ENCODE measurements at places on chromosomes 7 and 10. TPM values are rescaled to one million over a fixed set of nuclear protein-coding genes. Genes with fewer than 3 reads are reported as not detected.

Gene GIMAP5
- total RNA-seq: 21.4 TPM

Gene VWDE
- 0.52 TPM for total RNA-seq

Gene CYP26C1
- total RNA-seq: not detected

Gene UPP1
- 1.0 TPM for total RNA-seq

Gene ELOVL3
- total RNA-seq: not detected

Gene MEIG1
- not detected for total RNA-seq

Gene BCCIP
- 27.1 TPM for total RNA-seq

Gene PARP12
- 14.1 TPM for total RNA-seq

Gene DRGX
- total RNA-seq: not detected

Gene OR2A7
- not detected for total RNA-seq

Gene FXYD4
- total RNA-seq: not detected

Gene CTAGE8
- total RNA-seq: not detected

Gene SERPINE1
- 2.1 TPM for total RNA-seq

Gene TUBAL3
- not detected for total RNA-seq

Gene MMS19
- 47.0 TPM for total RNA-seq

Gene MINDY4
- total RNA-seq: 7.8 TPM

Gene ANXA8
- total RNA-seq: not detected

Gene SPAG6
- 2.6 TPM for total RNA-seq

Gene KLLN
- total RNA-seq: under 0.01 TPM

Gene GPR146
- total RNA-seq: 5.2 TPM

Gene LRRC17
- 28.2 TPM for total RNA-seq

Gene C10orf90
- total RNA-seq: under 0.01 TPM

Gene FGFR2
- total RNA-seq: 11.5 TPM

Gene LIPF
- total RNA-seq: not detected

Gene TCAF2
- 2.1 TPM for total RNA-seq

Gene PDE6C
- total RNA-seq: not detected

Gene STEAP4
- total RNA-seq: 3.7 TPM

Gene TMEM225B
- total RNA-seq: 0.52 TPM

Gene GPC2
- 5.2 TPM for total RNA-seq

Gene GIMAP6
- total RNA-seq: 15.7 TPM

Gene ARMC3
- not detected for total RNA-seq

Gene UBE2D4
- total RNA-seq: 8.9 TPM

Gene MYOF
- 45.4 TPM for total RNA-seq

Gene FAM25G
- total RNA-seq: not detected

Gene ADARB2
- total RNA-seq: under 0.01 TPM

Gene NEURL1
- 12.0 TPM for total RNA-seq

Gene FAM25A
- not detected for total RNA-seq

Gene A1CF
- total RNA-seq: not detected

Gene PHKG1
- total RNA-seq: 48.0 TPM

Gene CARD11
- 1.0 TPM for total RNA-seq

Gene FRMD4A
- total RNA-seq: 19.3 TPM

Gene HYAL4
- total RNA-seq: under 0.01 TPM

Gene CALHM3
- not detected for total RNA-seq

Gene SAMD9
- total RNA-seq: 3.1 TPM

Gene CCDC3
- total RNA-seq: 13.0 TPM

Gene CPXM2
- 0.52 TPM for total RNA-seq

Gene GRID1
- total RNA-seq: 2.1 TPM

Gene LRRN3
- total RNA-seq: 5.2 TPM

Gene ACTL6B
- not detected for total RNA-seq

Gene PSMA2
- total RNA-seq: 54.3 TPM

Gene ATP5MK
- total RNA-seq: 292 TPM

Gene LIPK
- total RNA-seq: not detected

Gene TAC1
- total RNA-seq: 1.6 TPM

Gene ERVW-1
- total RNA-seq: not detected

Gene KNDC1
- 0.52 TPM for total RNA-seq

Gene SPDYE1
- total RNA-seq: not detected

Gene EXOSC1
- total RNA-seq: 27.1 TPM

Measured in skeletal muscle tissue (tissue), 5 donors.